Smooth muscle cell of the umbilical artery (primary cell): ENCODE measurements at places on chromosomes 5 and 9. TPM values are rescaled to one million over a fixed set of nuclear protein-coding genes. Genes with fewer than 3 reads are reported as not detected.

TXNDC8 gene
- not detected in 2 replicates for total RNA-seq

CTNND2 gene
- total RNA-seq: under 0.01 TPM in 1 of 2 replicates, not detected in the other

ZDHHC12 gene
- 23.5 and 41.2 TPM in 2 replicates for total RNA-seq

CDX1 gene
- total RNA-seq: not detected in 2 replicates
